ENCODE measurements at places on chromosomes 1 and 21.

DNA sequence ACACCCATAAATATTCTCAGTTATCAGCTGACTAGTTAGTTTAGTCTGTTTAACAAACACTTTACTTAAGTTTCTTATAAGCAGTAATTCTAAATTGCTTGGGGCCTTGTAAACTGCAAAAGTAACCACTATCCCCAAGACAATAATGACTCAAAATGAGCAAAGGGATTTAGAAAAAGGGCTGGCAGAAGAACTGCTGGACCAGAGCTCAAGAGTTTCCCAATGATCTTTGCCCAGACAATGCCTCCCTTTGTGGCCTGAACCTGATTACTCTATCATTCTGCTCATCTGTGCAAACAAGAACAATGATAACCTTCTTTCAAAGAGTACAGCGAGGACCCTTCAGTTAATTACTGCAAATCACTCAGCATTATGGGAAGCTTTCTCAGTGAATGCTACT lies 123.5 kb downstream of the TIAM1 start:
- DNase-seq: no peak

DNA sequence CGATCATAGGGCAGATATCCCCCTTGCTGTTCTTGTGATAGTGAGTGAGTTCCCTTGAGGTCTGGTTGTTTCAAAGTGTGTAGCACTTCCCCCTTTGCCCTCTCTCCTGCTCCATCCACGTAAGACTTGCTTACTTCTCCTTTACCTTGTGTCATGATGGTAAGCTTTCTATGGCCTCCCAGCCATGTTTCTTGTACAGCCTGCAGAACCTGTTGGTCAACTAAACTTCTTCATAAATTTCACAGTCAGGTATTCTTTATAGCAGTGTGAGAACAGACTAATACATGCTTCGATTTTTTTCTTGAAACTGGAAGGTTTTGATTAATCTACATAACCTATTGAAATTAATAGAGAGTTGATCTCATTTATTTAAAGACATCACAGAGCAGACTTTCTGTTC lies 302.5 kb upstream of the PBX1 start:
- no peak for DNase-seq

- DNase-seq: peak; percentile 55
Observed at GRCh38 chr1:23177438-23178380, 9.1 kb upstream of the LUZP1 start.

DNA sequence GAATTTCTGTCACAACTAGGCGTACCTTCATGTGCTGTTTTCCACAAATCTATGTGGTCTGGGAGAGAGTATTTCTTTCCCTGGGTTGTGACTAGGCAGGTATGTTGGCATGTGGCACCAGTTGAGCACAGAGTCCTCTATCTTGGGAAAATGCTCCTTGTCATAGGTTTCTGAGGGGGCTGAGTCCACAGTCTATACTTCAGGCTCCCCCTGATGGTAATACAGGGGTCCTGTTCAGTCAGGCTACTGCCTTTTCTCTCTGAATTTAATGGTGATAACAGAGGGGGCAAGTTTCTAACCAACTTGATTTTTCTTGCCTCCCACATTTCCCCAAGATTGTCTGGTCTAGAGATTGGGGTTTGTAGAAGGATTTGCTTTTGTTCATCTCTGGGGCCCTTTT lies 35.8 kb downstream of the VANGL1 start:
- no peak for DNase-seq

DNA sequence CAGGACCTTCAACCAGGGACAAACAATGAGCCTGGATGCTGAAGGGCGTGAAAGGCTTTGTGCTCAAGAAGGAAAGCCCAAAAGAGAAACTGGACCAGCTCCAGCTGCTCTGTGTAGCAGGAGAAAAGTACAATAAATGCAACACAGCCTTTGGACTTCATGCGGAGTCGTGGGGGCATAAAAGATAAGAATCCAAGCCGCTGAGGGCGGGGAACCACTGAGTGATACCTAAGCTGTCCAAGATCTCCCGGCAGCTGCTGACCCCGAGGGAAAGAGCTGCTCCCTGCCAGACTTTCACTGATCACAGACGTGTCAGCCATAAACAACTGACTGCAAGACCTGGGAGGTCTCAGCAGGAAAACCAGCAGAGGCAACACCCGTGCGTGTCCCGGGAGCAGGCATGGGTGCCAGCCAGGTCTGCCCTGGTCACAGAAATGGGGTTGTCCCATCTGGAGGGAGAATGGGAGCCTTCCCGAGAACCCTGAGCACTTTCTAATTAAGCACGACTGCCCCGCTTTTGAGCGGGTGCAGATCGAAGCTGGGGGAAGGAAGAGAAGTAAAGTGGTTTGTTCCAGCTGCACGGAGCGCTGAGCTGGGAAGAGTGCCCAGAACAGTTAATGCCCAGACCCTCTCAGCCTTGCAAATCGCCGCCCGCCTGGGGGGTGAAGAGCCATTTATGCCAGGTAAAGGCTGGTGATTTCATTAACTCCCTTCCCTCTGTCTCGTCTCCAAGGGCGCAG lies 68.3 kb upstream of the TARDBP start:
- peak; percentile 67 for DNase-seq

DNA sequence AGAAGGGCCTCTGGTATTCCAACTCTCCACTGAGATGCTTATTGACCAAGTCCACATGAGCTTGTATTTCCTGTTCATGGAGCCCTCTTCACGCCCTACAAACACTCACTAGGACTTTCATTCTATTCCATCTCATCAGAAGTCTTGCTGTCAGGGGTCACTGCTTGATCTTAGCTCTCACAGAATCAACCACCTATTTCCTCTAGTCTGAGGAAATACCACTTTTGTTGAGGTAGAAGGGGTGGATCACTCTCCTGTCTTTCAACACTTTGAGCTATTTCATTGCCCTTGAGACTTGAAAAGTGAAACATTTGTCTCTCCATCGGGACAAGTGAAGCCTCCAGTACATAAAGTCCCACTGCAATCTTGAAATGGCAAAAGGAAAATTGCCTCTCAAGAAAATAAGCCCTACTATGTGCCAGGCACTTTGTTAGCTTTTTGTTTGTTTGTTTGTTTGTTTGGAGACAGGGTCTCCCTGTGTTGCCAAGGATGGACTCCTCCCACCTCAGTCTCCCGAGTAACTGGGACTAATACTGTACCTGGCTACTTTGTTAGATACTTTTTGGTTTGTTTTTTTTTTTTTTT lies 19.8 kb upstream of the FAM110D start:
- no peak for DNase-seq

DNA sequence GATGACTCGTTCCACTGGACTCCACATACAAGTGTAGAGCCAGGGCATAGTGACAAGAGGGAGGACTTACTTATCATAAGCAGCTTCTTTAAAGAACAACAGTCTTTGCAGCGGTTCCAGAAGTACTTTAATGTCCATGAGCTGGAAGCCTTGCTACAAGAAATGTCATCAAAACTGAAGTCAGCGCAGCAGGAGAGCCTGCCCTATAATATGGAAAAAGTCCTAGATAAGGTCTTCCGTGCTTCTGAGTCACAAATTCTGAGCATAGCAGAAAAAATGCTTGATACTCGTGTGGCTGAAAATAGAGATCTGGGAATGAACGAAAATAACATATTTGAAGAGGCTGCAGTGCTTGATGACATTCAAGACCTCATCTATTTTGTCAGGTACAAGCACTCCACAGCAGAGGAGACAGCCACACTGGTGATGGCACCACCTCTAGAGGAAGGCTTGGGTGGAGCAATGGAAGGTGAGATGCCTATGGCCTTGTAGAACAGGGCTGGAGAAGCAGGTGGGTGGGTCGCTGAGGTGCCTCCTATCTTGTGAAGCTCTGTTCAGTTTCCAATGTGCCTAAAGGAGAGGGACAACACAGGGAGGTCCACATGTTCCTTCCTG lies 12.1 kb downstream of the MIA3 start:
- no peak for DNase-seq

DNA sequence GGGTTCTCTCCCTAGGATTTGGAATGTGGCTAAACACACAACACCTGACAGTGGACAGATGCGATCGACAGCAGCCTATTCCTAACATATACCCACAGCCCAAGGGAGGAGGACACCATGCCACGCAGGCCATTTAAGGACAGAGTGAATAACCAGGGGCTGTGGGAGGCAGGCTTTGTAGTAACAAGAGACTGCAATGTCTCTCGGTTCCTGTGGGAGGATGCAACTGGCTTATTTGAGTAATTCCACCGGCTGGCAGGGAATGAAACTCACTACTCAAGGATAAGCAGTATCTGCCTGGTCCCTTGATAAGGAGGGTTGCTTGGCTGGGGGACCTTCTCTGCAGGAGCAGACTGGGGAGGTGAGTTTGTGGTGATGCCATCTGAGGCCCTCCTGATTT lies 109.6 kb downstream of the PCP4 start:
- DNase-seq: no peak

DNA sequence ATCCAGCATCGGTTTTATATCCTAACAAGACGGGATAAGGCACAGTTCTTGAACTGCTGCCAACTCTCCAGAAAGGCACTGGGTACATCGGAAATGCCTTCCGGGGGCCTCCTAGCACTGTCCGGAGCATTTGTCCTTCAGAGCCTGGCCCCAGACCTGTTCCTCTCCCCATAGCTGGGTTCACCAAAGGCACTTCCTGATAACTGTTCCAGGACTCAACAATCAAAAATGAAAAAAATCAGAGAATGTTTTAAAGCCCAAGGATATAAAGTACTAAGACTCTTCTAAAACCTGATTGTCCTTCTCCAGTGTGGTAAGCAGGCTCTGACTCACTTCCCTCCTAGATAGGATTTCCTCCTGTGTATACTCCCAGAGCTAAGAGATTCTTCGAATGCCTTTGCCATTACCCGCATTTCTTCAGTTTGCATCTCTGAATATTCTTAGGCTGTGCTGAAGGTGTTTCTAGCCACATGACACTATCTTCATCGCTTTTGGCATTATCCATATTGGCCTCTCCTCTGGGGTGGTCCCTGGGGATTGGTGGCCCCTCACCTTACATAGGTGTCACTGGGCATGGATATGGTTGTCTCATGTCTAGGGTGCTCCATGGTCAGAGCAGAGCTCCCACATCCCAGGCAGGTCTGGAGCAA lies 112.9 kb downstream of the ZBTB18 start:
- DNase-seq: no peak

DNA sequence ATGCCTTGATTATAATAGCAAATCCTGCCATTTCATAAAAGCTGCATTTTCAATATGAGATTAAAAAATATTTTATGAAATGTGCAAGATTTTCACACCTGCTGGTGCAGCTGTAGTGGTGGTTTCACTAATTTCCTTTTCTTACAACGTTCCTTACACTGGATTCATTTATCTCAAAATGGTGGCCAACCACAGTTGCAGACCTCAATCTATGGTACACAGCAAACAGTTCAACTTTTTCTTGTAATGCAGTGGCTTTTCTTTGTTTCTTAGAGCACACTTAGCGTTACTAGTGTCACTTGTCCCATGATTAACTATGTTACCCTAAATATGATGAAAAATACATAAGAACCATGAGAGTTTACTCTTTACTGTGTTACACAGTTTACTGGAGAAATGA lies 32.7 kb downstream of the FCER1A start:
- no peak for DNase-seq

GRCh38 chr1:109818988-109819764 lies 55.5 kb upstream of the EPS8L3 start:
- no peak for DNase-seq

- DNase-seq: no peak
Observed at GRCh38 chr1:109640285-109640865, 15.5 kb upstream of the GSTM4 start.

- no peak for DNase-seq
Observed at GRCh38 chr1:40315795-40316594, 1.1 kb downstream of the COL9A2 start.

DNA sequence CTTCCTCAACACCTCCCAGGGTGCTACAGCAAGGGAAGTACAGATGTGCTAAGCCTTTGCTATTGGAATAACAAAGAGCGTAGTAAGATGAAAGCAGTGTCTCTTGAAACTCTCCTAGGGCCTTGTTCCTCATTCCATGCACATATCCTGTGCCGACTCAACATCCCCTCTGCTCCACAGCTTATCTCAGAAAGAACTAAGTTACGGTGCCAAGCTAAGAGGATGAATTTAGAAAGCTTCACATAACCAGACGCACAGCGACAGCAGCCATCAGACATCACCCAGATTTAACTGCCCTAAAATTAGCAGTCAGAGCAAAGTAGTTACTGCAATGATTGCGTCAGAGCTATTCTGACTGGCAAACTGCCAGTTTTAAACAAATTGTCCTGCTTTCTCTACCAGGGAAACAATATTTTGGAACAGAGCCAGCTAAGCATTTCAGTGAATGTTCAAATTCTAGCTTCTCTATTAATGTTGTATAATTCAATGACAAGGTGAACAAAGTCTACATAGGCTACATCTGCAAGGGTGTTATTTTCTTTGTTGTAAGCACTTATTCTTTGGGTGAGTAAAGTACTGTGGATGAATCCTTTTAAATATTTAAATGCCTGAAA lies 9.5 kb downstream of the SIPA1L2 start:
- no peak for DNase-seq

DNA sequence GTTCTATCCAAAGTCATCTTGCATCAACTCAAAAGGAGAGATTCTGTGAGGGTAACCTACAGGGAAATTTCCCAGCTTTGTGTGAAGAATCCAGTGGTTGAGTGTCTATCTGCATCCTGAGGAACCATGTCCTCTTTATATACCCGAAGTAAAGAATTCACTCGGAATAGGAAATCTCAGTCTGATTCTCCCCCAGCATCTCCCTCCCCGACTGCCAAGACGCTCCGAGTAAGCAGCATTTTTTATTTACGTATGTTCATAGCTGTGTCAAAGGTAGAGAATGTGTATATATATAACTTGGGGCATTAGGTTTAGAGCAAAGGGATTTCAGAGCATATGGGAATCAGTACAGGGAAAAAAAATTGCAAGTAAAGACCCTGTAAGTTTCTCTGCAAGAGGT lies 170.2 kb downstream of the SYT2 start:
- DNase-seq: no peak

GRCh38 chr1:116375887-116376728 lies 3.1 kb downstream of the ATP1A1 start:
- no peak for DNase-seq

DNA sequence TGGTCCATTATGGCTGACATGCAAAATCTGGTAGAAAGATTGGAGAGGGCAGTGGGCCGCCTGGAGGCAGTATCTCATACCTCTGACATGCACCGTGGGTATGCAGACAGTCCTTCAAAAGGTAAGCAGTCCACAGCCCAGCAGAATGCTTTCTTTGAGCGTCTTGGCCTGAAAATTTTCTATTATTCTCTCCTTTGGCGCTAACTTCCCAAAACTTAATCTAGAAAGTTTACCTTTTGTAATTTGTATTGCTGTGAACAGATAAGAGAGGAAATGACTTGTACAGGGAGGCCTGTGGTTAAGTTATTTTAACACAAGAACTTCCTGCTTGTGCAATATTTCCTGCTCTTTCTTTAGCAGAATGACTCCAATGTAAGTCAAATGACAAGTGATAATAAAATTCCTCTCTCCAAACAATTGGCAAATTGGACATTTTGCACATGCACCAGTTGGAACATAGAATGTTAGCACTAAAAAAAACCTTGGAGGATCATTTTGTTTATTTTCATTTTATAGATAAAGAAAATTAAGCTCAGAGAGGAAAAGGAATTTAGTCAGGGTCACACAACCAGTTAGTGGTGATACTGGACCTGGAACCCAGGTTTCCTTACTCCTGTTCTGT lies 18.9 kb downstream of the CAP1 start:
- DNase-seq: no peak
